ENCODE measurements at places on chromosomes 4 and X.

GRCh38 chr4:149145803-149146202 lies 669.8 kb downstream of the IQCM start:
- no peak for DNase-seq

DNA sequence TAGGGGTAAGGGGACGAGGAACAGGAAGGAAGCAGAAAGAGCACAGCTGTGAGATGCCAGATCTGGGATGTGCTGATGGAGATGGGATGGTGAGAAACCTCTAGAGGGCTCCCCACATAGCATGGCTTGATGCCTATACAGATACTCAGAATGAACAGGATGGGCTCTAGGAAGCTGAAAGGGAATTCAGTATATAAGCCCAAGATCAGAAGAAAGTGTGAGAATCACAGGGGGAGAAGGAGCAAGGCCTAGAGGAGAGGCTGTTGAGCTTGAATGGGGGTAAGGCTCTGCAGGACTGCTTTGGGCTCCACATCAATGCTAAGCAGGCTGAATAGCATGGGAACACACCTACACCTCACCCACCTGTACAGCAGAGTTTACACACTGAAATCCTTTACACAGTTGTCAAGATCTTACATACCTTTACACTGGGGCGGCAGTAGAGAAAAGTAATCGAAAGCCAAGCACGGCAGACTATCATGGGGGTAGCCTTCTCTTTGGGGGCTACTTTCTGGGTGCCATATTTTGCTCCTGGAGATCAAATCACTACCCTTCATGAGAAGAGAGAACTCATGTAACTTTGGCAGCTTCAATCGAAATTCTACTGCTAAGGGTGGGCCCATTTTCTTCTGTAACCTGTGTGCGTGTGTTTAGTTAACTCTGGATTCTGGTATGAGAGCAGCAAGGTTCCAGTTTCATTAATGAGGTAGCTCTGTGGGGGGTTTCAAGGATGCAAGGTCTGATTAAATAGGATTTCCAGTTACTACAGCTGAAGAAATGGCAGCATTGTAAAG lies 30.6 kb downstream of the HOPX start:
- DNase-seq: no peak

DNA sequence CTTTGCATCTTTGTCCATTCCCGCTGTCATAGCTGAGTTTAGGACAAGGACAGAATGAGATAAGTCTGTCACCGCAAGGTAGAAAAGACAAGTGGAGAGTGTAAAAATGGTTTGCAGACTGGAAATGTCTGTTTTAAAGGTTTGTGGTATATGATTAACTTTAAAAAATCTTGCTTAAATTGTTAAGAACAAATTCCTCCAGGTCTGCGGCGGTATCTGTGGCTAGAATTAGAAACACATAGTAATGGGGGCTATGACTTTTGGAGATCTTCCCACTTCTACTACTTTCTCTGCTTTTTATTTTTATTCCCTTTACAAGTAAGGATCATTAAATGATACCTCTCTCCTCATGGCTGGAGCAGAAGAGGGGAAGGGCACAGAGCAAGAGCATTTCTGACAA lies 92.2 kb downstream of the MID1IP1 start:
- DNase-seq: no peak

DNA sequence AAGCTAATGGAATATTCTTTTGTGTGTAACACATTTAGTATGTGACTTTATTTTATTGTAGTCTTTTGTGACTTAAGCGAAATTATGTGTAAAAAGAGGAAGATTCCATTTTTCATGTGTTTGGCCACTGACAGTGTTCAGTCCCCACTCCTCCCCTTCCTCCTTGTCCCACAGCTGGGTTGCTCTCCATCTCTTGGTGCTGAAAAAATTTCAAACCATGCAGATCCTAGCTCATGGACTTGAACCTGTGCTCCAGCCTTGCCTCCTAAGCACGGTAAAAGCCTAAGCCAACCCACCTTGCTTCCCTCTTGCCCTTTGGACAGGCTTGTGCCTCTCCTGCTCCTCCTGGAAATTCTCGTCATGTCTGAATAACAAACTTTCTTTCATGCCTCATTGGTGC lies 2008.5 kb upstream of the TENM3 start:
- no peak for DNase-seq

GRCh38 chrX:23633834-23634580 lies 33.3 kb upstream of the PRDX4 start:
- DNase-seq: no peak

DNA sequence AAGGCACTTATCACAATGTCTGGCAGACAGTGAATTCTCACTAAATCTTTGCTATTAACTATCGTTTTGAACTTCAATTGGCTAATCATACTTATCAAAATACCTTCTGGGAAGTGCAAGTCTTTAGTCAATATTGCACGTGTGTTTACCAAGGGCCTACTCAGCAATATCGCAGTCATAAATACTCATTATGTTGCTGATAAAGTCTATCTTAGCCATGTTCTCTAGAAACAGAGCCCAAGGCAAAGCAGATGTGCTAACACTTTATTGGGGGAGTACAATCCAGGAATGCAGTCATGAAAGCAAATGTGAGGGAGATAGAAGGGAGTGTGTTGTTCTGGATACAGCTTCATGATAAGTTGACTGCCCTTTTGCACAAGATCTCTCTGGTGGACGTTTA lies 90.5 kb downstream of the FBXO8 start:
- DNase-seq: no peak

- no peak for DNase-seq
Measured at GRCh38 chr4:48472794-48473193, 10.3 kb upstream of the SLC10A4 start.

GRCh38 chr4:20318001-20318908 lies 66.5 kb downstream of the SLIT2 start:
- DNase-seq: no peak

DNA sequence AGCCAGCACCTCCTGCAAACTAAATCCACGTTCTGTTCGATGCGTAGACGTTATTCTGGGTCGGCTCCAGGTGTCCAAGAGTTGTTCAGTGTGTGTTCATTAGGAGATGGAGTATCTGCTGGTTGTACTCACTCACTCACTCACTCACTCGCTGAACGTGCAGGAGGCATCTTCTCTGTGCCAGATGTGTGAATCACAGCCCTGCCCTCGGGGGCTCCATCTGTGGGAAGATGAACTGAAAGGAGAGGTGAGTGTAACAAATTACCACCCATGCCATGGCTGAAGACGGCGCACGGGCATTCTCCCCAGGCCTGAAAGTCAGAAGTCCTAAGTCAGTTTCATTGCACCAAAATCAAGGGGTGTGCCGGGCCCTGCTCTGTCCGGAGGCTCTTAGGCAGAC lies 16.1 kb downstream of the NSG1 start:
- DNase-seq: no peak

- no peak for DNase-seq
Measured at GRCh38 chr4:14018191-14018853, 390.8 kb upstream of the BOD1L1 start.

DNA sequence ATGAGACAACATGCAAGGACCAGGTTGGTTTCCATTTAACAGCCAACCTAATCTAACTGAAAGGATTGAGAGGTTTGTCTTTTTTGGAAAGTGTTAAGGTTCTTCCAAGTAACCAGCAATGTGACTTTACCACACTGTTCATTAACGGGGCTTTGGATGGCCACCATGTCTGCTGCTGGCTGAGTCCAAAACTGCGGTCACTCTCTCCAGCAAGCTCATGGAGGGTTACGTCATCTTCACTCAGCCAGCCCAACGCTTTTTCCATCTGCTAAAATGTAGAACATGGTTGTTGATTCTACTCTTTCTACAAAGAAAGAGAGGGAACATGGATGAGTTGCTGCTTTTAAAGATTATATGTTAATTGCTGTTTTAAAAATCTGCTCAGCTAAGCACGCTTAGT lies 11.0 kb downstream of the PKD2 start:
- no peak for DNase-seq

- no peak for DNase-seq
Measured at GRCh38 chr4:54015423-54016030, 48.9 kb downstream of the CHIC2 start.

GRCh38 chr4:2803624-2804448 lies 11.0 kb downstream of the SH3BP2 start:
- DNase-seq: no peak

DNA sequence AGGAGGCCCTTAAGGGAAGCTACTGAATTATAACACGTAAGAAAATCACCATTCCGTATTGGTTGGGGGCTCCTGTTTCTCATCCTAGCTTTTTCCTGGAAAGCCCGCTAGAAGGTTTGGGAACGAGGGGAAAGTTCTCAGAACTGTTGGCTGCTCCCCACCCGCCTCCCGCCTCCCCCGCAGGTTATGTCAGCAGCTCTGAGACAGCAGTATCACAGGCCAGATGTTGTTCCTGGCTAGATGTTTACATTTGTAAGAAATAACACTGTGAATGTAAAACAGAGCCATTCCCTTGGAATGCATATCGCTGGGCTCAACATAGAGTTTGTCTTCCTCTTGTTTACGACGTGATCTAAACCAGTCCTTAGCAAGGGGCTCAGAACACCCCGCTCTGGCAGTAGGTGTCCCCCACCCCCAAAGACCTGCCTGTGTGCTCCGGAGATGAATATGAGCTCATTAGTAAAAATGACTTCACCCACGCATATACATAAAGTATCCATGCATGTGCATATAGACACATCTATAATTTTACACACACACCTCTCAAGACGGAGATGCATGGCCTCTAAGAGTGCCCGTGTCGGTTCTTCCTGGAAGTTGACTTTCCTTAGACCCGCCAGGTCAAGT lies 6.9 kb upstream of the MSANTD1 start:
- no peak for DNase-seq

Data from stimulated activated CD8-positive, alpha-beta memory T cell treated with anti-CD3 and anti-CD28 coated beads, Interleukin-7, amount 100 ng/mL, for 4 hours (primary cell).